ENCODE measurements at places on chromosomes 13 and 19. TPM values are rescaled to one million over a fixed set of nuclear protein-coding genes. Genes with fewer than 3 reads are reported as not detected.

DNA sequence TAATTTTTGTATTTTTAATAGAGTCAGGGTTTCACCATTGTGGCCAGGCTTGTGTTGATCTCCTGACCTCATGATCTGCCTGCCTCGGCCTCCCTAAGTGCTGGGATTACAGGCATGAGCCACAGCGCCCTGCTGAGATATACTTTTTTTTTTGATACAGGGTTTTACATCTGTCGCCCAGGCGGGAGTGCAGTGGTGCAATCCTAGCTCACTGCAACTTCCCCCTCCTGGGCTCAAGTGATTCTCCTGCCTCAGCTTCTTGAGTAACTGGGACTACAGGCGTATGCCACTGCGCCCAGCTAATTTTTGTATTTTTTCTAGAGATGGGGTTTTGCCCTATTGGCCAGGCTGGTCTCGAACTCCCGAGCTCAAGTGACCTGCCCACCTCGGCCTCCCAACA lies 2.0 kb downstream of the COLGALT1 start:
- no peak for DNase-seq

DNA sequence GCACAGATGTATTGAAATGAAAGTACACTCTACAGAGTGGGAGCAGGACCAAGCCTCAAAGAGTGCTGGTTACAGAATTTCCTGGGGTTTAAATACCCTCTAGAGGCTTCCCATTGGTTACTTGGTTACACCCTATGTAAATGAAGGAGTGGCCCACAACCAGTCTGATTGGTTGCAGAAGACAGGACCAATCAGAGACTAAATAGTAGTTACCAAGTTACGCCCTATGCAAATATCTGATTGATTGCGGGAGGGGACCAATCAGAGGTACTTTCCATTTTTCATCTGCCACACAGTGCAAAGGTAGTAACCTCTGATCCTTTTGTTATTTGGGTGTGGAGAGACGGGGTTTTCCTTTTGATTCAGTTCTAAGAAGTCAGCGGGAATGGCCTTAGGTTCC lies 5.5 kb upstream of the ZFP82 start:
- no peak for DNase-seq

DNA sequence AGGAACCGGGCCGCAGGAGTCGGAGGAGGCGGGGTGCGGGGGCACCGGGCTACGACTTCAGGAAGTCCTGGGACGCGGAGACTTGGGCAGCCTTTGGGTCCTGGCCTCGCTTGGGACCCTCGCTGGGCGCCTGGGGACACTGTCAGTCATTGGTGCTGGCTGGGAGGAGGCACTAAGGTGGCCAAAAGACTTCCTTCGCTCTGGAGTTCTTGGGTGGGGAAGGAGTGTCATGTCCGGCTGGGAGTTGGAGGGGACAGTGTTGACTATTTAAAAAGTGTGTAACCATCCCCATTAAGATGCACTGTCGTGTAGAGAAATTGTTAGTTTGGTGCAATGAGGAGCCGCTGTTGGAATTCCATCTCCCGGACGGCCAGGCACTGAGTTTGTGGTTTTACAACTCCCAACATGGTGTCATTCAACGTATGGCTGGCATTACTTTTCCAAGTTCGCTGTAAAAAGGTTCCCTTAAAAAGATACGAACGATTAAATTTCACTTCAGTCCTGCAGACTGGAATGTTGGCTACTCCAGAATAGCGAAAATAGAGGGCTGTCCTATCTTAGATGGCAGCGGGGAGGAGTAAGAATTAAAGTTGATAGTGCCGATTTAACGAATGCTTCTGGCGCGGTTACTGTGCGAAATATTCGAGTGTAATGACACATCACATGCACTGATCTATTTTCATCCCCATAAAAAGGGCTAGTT lies 776 bp downstream of the DNAJC3 start:
- no peak for DNase-seq

GRCh38 chr19:43950834-43951645 lies at the start of gene ZNF221:
Gene ZNF221 (plus strand): TSS chr19:43951228. CDS start chr19:43962727, 11,499 bp downstream.
- DNase-seq, result peak; percentile 44

GRCh38 chr19:49585023-49585422 lies 3.9 kb downstream of the PRRG2 start:
- DNase-seq, result no peak

Gene LGALS4
- total RNA-seq, result 0.76 TPM
